ENCODE measurements at places on chromosomes 16 and 17. TPM values are rescaled to one million over a fixed set of nuclear protein-coding genes. Genes with fewer than 3 reads are reported as not detected.
A peak's percentile ranks its signal among the peaks of the same experiment; 100 is the strongest.

The TMEM88 gene
- total RNA-seq: 15.3 TPM

The SLC16A13 gene
- 7.5 TPM for total RNA-seq

The PIRT gene
- 0.83 TPM for total RNA-seq

The TNFRSF13B gene
- not detected for total RNA-seq

The EVPLL gene
- not detected for total RNA-seq

The ZC3H7A gene
- 122 TPM for total RNA-seq

The UTP4 gene
- total RNA-seq: 8.9 TPM

The TMEM238L gene
- 28.5 TPM for total RNA-seq

The KRTAP4-5 gene
- total RNA-seq: not detected

DNA sequence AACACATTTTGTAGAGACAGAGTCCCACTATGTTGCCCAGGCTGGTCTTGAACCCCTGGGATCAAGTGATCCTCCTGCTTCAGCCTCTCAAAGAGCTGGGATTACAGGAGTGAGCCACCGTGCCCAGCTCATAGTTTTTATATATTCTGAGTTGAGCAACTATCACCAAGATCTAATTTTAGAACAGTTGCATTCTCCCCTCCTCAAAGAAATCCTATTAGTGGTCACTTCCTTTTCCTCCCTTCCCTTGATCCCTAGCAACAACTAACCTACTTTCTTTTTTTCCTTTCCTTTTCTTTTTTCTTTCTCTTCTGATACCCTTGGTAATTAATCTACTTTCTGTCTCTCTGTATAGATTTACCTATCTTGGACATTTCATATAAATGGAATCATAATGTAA is 61.5 kb upstream of the B4GALNT2 start:
- DNase-seq: no peak

DNA sequence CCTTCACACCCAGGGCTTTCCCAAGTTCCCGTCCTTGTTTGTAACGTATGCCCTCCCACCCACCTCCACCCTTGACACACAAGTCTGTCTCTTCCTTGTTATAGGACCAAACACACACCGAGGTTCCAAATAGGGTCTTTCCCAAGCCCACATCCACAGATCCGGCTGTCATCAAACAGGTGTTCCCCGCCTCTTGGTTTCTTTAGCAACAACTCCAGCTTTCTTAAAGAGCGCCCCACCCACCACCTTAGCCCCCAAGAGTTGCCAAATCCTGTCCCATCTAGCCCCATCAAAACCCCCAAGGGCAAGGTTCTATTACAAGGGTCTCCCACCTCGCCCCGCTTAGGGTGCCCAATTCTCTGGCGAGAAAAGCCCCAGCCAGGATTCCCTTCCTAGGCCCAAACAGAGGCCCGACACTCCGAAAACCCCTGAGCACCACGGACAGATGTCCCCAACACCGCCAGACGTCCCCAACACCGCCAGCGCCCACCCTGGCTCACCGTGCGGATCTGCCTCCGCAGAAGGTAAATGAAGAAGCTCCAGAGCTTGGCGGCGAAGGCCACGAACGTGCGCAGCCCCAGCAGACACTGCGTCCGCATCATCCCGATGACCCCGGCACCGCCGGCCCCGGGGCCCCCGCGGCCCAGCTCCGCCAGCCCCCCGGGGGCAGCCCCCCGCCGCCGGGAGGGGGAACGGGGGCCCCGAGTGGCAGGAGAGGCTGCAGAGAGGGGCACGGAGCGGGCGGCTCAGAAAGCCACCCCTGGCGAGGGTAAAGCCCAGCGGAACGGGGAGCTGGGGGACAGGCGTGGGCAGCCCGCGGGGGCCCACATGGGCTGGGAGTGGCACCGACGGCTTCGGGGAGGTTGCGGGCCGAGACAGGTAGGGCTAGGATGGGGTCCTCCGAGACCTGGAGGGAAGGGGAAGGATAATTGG is 573 bp downstream of the CTDNEP1 start:
- DNase-seq: no peak

GRCh38 chr17:39777534-39778365 is 40.0 kb downstream of the GRB7 start:
- peak; percentile 56 for DNase-seq

DNA sequence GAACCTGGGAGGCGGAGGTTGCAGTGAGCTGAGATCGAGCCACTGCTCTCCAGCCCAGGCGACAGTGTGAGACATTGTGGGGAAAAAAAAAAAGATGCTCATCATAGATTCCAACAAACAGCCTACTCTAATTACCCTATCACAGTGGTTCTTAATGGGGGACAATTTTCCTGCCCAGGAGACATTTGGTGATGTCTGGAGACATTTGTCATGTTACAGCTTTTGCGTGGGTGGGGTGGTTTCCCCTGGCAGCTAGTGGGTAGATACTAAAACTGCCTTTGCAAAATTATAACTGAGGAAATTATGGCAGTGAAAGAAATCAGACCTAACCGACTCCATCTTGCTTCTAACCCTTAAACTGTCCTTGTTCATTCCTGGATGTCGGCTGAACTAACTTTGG is 92.5 kb upstream of the RBL2 start:
- no peak for DNase-seq

GRCh38 chr17:27326051-27326450 is 32.1 kb downstream of the WSB1 start:
- no peak for DNase-seq

- no peak for DNase-seq
Observed at GRCh38 chr17:49316258-49316570, 45.8 kb downstream of the ZNF652 start.

- DNase-seq: no peak
Observed at GRCh38 chr17:77194179-77194578, 53.4 kb downstream of the SEC14L1 start.

DNA sequence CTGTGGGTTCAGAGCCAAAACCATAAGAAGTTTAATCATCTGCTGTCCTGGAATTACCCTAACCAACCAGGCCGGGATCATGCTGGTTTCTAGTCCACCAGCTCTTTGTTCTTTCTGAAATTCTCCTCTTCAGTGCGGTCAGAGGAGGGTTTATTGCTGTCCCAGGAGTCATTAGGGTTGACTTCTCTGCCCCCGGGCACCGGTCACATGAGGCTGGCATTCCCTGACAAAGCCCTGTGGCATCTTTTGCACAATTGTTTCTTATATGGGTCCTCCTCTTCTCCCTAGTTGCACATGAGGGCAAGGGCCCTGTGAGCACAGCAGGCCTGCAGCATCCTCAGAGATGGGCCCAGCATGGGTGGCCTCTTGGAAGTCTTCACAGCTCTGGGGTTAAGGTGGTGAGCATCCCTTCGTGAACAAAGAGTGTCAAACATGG is 243.9 kb downstream of the IRF8 start:
- no peak for DNase-seq
